ENCODE measurements at places on chromosomes 12 and 14.

GRCh38 chr12:68954811-68955210 lies 21.8 kb upstream of the CPM start:
- DNase-seq, result no peak

GRCh38 chr14:20179218-20179617 lies 11.5 kb upstream of the OR11G2 start:
- DNase-seq, result no peak

GRCh38 chr12:130142736-130143135 lies 19.5 kb upstream of the FZD10 start:
- no peak for DNase-seq

- no peak for DNase-seq
These were observed 182.6 kb downstream of the ALG10 start for GRCh38 chr12:34204830-34205285.

DNA sequence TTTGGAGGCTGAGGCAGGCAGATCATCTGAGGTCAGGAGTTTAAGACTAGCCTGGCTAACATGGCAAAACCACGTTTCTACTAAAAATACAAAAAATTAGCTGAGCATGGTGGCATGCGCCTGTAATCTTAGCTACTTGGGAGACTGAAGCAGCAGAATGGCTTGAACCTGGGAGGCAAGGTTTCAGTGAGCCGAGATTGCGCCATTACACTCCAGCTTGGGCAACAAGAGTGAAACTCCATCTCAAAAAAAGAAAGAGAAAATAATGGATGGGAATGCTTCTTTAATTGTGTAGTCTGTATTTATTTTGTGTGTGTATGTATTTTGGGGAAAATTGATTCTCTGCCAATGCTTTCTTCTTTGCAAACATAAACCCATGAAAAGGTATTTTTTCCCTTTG lies 32.5 kb downstream of the SRGAP1 start:
- DNase-seq, result no peak

Measured in stimulated activated CD4-positive, alpha-beta T cell treated with anti-CD3 and anti-CD28 coated beads, Interleukin-2, amount 100 ng/mL, for 4 hours (primary cell).